ENCODE measurements at places on chromosomes 5 and 9. TPM values are rescaled to one million over a fixed set of nuclear protein-coding genes. Genes with fewer than 3 reads are reported as not detected.

Gene ZFP2
- total RNA-seq: 2.1 TPM

Gene IGFBPL1
- 0.99 TPM for total RNA-seq

Gene CDC14B
- 27.0 TPM for total RNA-seq

Gene PRRC2B
- total RNA-seq: 226 TPM

Gene GFI1B
- not detected for total RNA-seq

DNA sequence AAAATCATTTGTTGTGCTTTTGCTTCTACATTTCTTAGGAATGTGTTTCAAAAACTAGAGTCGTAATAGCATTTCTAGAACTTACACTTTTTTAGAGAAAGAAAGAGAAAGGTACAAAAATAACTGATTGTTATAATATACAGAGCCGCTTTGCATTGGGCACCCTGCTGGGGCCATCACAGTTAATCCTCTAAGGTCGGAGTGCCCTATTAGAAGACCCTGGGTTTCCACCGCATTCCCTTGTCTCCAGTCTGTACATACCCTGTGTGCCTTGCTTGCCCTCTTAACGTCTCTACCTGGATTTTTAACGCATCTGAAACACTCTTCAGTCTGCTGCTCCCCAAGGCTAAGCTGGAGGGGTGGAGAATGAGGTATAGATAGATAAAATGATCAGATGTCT is 1.3 kb downstream of the MARVELD2 start:
- no peak for DNase-seq

DNA sequence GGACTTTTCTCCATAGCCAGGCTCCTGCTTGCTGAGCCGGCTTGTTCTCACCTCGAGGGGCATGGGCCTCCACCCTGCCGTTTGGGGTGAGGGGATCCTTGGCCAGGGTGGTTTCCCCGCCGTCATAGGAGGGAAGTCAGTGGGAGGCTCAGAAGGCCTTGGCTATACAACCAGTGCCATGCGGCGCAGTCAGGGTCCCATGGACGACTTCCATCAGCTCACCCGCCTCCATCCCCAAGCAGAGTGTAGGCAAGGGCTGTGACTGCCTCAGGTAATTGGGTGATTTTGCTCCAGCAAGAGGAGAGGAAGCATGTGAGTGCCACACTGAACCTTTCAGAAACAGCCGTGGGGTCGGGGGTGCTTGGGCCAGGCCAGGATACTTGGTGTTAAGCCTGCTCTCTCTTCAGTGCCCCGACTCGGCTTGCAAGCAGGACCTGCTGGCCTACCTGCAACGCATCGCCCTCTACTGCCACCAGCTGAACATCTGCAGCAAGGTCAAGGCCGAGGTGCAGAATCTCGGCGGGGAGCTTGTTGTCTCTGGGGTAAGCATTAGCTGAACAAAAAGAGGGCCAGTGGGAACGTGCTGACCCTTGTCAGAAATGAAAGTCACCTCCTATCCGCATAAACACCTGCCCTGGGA is 57.2 kb upstream of the LRRTM2 start:
- DNase-seq: no peak

All from esophagus muscularis mucosa (tissue), 4 donors.